Activated naive CD4-positive, alpha-beta T cell treated with anti-CD3 and anti-CD28 coated beads, Interleukin-2, amount 50 U/mL, for 72 hours (primary cell): ENCODE measurements at places on chromosomes 2 and 18. TPM values are rescaled to one million over a fixed set of nuclear protein-coding genes. Genes with fewer than 3 reads are reported as not detected.

DNA sequence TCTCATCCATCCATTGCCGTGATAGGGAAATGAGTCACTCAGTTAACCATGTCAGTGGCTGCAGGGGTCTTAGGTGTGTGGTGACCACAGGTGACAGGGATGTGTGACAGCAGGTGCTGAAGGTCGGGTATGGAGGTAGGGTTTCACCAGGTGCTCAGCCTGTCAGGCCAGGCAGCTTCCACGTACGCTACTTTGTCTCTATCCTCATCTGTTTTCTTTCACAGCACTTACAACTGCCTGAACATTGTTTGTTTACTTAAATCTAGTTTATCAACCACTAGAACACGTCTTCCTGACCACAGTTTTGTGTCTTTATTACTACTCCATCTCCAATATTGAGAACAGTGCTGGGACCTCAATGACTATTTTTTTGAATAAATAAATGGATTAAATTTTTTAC, 11.4 kb upstream of the UXS1 start:
- DNase-seq, result no peak

- DNase-seq, result peak; percentile 52
Measured at GRCh38 chr2:175203621-175204496, 22.3 kb upstream of the ATP5MC3 start.

- no peak for DNase-seq
Measured at GRCh38 chr18:67805261-67805660, 288.7 kb upstream of the DSEL start.

GORASP2 gene
- total RNA-seq, result 69.8 TPM

RIT2 gene
- not detected for total RNA-seq

PRKAG3 gene
- not detected for total RNA-seq
